ENCODE measurements at places on chromosomes 1 and 21.
A peak's percentile ranks its signal among the peaks of the same experiment; 100 is the strongest.

GRCh38 chr1:25219661-25220251 is 12.5 kb downstream of the SYF2 start:
- DNase-seq, result no peak

GRCh38 chr1:107545879-107546278 is 405.0 kb downstream of the NTNG1 start:
- DNase-seq, result no peak

DNA sequence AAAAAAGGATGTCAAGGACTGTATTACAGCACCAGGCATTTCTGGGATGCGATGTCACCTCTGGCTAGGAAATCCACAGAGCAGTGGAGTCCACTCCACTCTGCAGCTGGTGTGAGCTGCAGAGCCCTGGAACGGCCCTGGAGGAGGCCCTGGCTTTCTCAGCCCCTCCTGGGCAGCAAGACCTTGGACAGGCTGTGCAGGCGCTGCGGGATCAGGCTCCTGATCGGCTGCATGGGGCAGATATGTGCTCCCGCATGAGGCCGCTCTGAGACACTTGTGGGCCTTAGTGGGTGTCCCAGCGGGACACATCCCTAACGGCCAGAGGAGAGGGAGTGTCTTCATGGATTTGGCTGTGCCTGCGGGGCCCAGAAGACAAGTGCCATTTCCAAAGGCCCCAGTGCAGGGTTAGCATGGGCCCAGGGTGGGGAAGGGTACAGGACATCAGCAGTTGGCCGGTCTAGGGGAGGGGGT is 6.2 kb downstream of the DNMT3L start:
- DNase-seq, result no peak

DNA sequence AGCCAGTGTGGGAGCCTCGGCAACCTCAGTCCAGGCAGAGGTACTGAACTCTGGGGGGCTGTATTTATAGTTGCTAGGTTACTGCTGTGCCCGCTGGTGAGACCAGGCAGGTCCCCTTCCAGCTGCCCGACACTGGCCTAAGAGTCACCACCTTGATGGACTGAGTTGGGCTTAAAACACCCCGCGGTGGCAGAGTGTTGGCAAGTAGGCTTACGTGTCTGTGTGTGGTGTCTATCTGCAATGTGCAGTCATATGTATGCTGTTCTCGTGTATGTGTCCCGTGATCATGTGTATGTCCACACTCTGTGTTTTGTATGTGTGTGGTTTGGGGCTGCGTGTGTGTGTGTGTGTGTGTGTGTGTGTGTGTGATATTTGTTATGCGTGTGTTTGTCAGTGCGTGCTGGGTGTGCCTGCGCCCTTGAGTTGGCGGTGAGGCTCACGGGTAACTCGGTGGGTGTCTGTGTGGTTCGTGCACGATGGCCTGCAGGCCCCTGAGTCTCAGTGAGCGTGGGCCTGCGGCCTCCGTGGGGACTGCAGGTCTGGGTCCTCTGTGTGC is 65.5 kb downstream of the MEF2D start:
- DNase-seq, result no peak

- DNase-seq, result no peak
Observed at GRCh38 chr1:8733484-8733883, 84.0 kb downstream of the RERE start.

- no peak for DNase-seq
Observed at GRCh38 chr1:11970441-11971185, 9.6 kb upstream of the MFN2 start.

GRCh38 chr1:85624361-85624760 is 43.8 kb downstream of the CCN1 start:
- no peak for DNase-seq

- DNase-seq, result no peak
Observed at GRCh38 chr1:3717041-3717714, 35.1 kb upstream of the CCDC27 start.

DNA sequence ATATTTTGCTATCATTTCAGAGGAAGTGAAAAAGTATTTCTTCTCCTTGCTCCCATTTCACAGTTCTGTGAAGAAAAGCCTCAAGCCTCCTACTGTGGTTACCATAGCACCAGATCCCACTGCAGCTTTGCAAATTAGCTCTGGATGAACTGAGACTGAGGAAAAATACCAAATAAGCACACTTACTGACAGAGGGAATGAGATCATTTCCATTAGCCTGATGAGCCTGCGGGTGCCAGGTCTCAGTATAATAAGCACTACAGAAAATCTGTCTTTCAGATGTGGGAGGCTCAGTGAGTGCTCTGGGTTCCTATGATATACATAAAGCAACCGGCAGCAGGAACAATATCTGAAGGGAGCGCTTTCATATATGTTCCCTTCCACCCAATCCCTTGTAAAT is 21.4 kb downstream of the XKR8 start:
- DNase-seq, result no peak

DNA sequence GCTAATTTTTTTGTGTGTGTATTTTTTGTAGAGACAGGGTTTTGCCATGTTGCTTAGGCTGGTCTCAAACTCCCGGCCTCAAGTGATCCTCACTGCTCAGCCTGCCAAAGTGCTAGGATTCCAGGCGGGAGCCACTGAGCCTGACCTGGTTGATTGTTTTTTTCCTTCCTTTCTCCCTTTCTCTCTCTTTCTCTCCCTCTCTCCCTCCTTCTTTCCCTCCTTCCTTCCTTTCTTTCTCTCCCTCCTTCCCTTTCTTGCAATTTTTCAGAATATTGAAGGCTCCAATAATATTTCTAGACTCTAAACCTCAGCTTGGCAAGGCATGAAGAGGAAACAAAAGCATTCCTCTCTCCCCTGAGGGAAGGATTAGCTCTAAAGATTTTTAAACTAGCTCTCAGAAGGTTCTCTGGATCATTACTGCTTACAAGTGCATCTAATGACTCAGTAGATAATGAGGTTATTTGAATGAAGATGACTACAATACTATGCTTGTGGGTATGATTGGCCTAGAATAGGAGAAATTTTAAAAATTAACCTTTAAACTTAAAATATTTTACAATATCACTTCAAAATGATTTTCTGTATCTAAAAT is 68.5 kb upstream of the GADD45A start:
- DNase-seq, result no peak

- DNase-seq, result no peak
Observed at GRCh38 chr1:93919780-93920179, 10.6 kb upstream of the GCLM start.

- DNase-seq, result no peak
Observed at GRCh38 chr1:211912038-211912437, 81.5 kb upstream of the LPGAT1 start.

GRCh38 chr1:23081376-23081775 is 62.1 kb downstream of the KDM1A start:
- no peak for DNase-seq

- DNase-seq, result no peak
Observed at GRCh38 chr1:107653005-107653404, 312.0 kb downstream of the VAV3 start.

- DNase-seq, result peak; percentile 10
Observed at GRCh38 chr21:20882462-20883407, 115.5 kb upstream of the NCAM2 start.

GRCh38 chr1:37945251-37945650 is 1.6 kb downstream of the INPP5B start:
- DNase-seq, result no peak

DNA sequence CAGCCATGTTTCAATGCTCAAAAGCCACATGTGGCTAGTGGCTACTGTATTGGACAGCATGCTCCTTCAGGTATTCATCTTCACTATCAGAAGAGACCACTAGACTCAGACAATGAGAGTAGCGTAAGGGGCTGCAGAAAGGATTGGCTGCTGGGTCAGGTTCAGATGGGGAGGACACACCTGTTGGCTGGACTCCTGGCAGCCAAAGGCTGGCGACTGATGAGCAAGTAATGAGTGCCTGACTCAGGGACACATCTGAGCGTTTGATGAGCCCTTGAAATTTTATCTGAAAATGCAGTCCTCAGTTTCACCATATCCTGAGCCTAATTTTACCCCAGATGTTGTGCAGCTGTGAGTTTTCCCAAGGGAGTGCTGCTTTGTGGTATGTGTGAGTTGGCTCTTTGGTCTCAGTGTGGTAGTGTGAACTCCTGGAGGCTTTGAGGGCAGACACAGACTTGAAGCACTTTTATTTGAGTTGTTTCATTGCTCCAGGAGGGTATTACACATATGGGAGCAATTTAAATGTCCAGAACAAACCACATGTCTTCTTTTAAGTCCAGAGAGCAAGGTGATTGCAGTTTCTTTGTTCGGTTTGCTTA is 9.6 kb downstream of the ST6GALNAC3 start:
- DNase-seq, result no peak

- no peak for DNase-seq
Observed at GRCh38 chr1:109190189-109190588, 23.5 kb upstream of the SARS1 start.

DNA sequence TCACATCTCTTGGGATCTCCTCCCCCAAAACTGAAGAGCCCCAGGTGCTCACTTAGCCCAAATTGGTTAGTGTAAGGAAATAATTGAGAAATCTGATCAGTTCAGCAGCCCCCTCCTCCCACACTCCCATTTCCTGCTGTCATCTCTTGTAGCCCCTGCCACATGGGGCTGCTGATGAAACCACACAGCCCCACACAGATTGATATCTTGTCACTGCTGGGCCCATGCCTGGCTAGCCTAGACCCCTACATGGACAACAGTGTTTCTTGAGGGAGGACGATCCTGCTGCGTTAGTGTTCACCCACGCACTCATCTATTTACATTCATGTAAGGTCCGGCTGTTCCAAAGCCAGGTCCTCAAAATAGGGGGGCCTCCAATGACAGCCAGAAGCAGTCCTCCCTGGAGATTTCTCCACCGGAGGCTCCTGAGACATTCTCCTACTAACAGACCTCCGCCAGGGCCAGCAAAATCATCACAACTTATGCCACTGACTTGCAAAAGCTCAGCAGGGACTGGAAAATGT is 23.9 kb upstream of the RXRG start:
- DNase-seq, result no peak

GRCh38 chr1:236023926-236024565 is 40.8 kb downstream of the NID1 start:
- no peak for DNase-seq

- no peak for DNase-seq
Observed at GRCh38 chr1:2407166-2407990, 5.0 kb downstream of the PEX10 start.

DNA sequence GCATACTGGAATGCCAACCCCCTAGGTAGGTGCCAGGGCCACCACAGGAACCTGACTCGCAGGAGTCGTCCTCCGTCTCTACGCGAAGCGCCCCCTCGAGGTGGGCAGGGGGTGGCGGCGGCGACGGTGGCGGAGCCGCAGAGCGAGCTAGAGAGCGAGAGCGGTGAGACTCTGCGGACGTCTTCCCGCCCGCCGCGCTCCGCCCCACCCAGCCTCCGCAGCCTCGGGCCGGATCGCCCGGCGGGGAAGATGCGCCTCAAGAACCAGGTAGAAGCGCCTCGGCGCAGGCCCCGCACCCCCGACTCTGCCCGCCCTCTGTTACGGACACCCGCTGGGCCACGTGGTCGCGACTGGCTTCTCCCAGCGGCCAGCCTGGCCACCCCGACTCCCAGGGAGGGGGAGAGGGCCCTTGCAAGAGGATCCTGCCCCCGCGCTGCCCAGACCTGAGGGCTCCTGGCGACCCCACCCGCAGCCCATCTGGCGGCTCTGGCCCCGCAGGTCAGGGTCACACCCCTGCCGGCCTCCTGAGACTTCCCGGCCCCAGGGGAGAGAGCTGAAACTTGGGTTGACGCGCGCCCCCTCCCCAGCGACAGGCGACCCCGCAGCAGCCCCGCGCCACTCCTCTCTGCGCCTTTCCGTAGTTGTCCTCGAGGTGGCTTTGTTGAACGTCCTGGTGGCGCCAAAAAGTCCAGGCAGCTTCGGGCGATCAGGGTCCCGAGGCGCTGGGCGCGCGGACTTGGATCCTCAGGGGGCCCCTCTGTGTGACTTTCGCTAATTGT is 24.4 kb upstream of the AGBL4 start:
- no peak for DNase-seq

- DNase-seq, result no peak
Observed at GRCh38 chr1:244231193-244231571, 180.1 kb downstream of the ZBTB18 start.

- peak; percentile 73 for DNase-seq
Observed at GRCh38 chr1:113783254-113784103, 24.2 kb upstream of the PHTF1 start.

DNA sequence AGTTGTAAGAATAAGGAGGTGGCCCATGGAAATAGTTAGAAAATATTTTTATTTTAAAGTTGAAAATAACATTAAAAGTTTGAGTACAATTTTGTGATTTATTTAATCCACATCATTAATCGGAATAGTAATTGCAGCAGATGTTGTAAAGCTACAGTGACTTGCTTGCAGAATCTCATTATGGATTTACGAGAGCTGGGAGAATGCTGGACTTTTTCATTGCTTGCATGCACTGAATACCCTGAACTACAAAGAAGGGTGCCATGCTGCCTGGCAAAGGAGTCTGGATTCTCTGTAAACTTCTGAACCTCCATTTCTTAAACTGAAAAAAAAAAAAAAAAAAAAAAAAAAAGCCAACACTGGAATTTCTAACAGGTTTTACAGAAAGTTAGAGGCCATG is 26.5 kb downstream of the WDR64 start:
- DNase-seq, result no peak

DNA sequence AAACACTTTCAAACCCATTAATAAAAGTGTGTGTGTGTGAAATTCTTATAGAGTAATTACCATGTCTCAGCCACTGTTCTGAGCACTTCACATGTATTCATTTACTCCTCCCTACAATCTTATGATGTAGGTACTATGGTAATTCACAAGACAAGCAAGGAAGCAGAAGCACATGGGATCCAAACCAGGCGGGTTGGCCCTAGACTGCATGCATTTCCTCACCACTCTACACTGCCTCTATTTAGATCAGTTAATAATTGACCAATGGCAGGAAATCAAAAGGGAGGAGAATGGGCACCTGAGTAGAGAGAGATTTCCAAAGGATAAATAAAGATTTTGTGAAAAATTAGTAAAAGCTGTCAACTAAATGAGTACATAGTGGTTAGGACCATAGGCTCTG is 15.7 kb downstream of the MAP3K21 start:
- DNase-seq, result no peak

GRCh38 chr1:22830757-22831340 is 120.2 kb downstream of the EPHB2 start:
- DNase-seq, result no peak

GRCh38 chr1:220487297-220487820 is 40.6 kb upstream of the MARK1 start:
- DNase-seq, result no peak

GRCh38 chr1:199287647-199288046 is 648.8 kb downstream of the PTPRC start:
- no peak for DNase-seq

- DNase-seq, result no peak
Observed at GRCh38 chr1:151809290-151809984, 4.2 kb upstream of the LINGO4 start.

Measured in DND-41 (cell line).